ENCODE measurements at places on chromosomes 16 and 17.

DNA sequence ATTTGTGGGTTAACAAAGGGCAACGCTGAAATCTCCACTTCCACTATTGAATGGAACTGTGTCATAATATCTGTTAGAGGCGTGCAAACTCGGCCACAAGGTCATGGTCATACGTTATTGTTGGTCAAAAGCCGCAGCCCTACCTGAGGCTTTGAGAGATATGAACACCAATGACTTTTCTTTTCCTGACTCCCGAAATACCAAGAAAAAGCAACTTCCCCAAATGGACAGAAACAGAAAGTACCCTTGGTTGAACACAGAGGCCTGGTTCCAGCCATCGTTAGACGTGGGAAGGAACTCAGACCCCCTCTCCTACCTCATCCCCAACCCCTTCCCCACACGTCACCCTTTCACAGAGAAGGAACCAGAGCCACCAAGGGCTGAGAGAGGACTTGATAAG, 1.4 kb upstream of the PIK3R5 start:
- DNase-seq = no peak

GRCh38 chr16:71426069-71426879, 15.6 kb downstream of the TLE7 start:
- DNase-seq = no peak

DNA sequence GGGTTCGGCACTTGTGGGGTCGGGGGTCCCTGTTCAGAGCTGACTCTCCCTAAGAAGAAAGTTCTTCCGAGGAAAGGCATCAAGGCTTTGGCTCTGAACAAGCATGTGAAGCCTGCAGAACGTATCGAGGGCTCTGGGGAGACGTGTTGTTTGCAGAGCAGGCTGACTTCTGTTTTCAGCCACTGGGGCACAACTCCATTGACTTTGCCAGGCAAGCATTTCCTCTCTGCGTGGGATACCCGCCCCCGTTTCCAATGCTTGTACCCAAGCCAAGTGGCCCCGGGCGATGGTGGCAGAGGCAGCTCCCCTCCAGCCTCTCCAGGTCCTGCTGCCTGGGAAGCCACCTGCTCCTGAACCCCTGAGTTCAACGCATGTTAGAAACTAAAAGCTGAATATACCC, 255.7 kb downstream of the RBFOX3 start:
- no peak for DNase-seq

GRCh38 chr16:19810817-19811731, 73.6 kb downstream of the GPRC5B start:
- no peak for DNase-seq

DNA sequence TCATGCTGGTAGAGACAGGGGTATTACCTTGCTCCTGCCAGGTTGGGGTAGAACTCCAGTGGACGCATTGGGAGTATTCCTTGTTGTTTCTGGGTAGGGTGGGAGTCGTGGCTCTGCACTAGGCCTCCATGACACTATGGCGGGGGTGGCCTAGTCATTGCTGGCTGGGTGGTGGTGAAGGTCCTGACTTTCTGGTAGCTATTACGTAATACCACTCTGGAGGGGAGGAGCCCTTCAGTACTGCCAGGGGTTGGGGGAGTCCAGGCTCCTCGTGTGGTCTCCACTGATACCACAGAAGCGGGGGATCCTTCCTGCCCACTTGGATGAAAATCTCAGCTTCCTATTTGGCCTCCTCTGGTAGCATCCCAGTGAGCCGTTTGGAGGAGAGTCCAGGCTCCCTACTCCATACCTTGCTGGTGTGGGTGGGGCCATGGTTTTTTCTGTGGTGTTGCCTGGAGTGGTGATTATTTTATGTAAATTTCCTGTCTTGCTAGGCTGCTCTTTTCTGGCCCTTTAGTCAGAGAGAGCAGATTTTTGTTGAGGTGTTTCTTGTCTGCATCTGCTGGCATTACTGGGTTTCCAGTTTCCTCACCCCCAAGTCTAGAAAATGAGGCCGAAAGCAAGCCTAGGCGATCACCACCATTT, 65.8 kb upstream of the GNG13 start:
- no peak for DNase-seq

DNA sequence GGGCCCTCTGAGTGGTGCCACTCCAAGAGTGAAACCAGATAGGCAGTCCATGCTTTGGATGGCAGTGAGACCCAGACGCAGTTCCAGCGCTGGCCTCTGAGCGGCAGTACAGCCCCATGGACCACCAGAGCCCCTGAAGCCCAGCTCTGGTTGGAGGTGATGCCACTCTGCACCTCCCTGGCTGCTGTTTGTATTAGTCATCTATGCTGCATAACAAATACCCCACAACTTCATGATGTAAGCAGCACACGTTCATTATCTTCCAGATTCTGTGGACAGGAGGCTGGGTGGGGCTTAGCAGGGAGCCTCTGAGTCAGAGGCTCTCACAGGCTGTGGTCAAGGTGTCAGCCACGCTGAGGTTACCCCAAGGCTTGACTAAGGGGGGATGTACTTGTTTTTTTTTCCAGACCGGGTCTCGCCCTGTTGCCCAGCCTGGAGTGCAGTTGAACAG, 5.1 kb upstream of the NME4 start:
- peak; percentile 75 for DNase-seq

GRCh38 chr17:82490512-82491195, 28.9 kb upstream of the FOXK2 start:
- no peak for DNase-seq

- no peak for DNase-seq
These were observed 262.4 kb upstream of the CDH8 start for GRCh38 chr16:62298600-62298999.

- no peak for DNase-seq
These were observed 154.2 kb downstream of the VPS53 start for GRCh38 chr17:560432-560873.

DNA sequence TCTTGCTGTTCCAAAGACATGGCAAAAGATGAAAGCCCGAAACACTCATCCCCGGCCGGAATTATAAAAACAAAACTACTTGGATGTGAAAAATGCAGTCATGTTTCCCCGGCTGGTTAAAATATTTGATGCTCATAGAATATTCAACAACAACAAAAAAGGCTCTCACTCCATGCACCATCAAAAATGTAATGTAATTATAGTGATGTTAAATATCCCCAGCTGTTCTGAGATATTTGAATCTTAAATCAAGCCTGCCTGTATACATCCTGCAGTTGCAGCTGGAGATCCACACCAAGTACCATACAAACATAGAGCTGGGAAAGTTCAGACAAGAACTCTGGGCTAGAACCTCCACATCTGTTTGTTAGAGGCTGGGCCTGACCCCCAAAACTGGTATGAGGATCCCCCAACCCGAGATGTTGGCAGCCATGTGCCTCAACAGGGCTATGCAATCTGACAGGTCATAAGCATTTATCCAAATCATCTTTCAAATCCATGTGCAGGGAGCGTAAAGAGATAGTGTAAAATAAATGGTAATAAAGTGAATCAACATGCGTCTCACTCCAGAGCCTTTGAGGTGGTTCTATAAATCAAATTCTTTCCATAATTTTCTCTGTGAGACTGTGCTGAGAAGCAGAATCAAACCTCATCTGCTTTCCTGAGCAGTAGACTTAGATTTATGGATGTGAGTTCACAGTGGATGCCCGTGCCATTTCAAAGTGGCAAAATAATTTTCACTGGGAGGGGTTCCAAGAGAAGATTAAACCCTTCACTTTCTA, 12.7 kb downstream of the ASIC2 start:
- DNase-seq = no peak

GRCh38 chr16:68361485-68361884, 50.7 kb downstream of the PRMT7 start:
- no peak for DNase-seq

DNA sequence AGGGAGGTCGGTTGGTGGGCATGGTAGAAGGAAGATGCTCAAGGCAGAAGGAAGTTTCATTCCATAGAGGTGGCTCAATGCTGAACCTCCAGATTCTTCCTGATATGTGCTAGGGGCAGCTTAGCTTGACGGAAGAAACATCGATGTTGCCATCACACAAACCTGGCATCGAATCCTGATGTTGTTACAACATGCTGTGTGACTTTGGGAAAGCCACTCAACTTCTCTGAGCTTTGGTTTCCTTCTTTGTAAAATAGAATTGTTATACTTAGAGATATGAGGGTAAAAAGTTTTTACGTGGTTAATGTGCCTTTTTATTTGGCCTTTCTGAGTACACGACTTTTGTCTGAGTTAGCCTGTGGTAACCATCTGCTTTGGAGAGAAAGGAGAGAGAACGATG, 287.9 kb downstream of the SHISA9 start:
- no peak for DNase-seq

DNA sequence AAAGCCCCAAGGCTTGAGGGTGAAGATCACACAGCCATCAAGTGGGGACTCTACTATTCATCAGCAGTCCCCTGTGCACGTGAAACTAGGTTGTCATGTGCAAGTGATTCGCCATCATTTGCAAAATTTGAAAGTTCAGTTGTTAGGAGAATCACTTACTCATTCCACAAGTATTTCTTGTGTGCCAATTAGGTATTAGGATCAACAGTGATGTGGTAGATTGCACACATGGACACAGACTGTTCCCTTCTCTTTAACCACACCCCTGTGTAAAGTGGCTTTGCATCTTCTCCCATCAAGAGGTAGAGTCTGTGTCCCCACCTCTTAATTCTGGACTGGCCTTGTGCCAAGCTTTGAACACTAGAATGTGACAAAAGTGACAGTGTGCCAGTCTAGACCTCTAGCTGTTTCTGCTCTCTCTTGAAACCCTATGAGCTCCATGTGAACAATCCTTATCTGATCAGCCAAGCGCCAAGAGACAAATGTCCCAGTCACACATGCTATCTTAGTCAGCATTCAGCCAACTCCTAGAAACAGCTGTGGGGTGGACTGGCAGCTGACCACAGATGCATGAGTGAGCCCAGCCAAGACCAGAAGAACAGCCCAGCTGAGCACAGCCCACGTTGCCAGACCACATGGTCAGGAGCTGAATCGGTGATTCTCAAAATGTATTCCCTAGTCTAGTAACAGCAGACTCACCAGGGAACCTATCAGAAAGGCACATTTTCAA, 31.5 kb upstream of the SHISA9 start:
- no peak for DNase-seq

DNA sequence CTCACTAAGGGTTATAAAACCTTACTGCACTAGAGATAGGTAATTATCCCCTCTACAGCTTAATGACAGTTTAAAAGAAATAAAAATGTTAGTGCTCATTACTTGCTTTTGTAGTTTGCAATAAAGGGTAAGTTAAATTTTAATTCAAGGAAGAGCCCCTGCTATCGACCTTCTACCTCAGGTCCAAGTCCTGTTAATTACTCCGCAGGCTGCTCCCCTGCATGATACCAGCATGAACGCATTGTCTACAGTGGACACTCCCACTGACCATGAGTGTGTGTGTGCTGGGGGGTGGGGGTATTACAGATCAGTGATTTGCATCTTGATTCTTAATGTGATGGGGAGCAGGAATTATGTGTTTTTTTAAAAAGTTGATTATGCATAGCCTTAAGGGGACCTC, 103.1 kb downstream of the AATF start:
- no peak for DNase-seq

DNA sequence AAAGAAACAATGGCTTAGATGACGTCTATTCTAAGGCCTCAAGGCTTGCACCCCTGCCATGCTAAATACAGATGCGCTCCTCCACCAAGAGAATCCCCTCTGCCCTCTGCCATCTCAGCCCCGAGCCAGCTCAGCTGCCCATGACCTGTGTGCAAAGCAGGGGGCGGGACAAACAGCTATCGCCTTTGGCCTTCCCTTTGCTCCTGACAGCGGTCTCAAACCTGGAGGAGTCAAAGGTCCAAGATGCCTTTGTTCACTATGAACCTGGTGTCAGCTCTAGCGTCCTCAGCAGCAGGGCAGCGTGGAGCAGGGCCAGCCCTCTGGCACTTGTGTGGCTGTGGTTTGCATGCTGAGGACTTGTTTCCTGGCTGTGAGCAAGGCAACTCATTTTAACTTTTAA, 12.3 kb downstream of the SLX4 start:
- DNase-seq = no peak

DNA sequence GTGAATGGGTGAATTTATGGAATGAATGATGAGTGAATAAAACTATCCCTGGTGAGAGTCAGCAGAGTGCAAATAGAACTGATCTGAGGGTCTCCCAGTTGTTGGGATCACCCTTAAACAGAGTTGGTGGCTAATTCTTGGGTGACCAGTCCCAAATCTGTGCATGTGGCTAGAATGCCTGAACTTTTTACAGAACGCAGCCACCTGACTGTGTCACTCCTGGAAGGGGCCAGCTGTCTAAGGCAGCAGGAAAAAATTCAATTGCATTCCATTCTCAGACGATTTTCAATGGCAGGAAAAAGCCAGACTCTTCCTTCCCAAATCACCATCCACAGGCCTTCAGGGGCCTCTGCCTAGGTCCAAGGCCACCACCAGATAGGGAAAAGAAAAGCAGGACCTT, 43.5 kb downstream of the BEAN1 start:
- no peak for DNase-seq
